Kidney (tissue), 22 donors: ENCODE measurements at places on chromosomes 4 and X.
A peak's percentile ranks its signal among the peaks of the same experiment; 100 is the strongest.

DNA sequence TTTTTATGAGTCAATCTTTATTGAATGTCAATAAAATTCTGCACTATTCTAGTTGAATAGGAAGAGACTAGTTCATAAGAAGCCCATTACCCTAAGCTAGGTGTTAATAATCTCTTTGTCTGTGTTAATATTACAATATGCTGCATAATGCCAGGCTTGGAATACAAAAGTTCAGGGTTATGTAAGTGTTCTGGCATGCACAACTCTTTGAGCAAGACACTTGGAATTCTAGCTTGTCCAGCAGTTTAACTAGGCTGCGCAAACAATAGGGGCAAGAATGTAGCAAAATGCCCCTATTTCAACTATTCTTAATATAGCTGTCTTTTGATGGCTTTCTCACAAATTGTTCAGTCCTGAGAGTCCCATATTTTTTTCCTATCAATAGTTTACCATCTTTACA lies 31.3 kb upstream of the ETNPPL start:
- no peak for DNase-seq

DNA sequence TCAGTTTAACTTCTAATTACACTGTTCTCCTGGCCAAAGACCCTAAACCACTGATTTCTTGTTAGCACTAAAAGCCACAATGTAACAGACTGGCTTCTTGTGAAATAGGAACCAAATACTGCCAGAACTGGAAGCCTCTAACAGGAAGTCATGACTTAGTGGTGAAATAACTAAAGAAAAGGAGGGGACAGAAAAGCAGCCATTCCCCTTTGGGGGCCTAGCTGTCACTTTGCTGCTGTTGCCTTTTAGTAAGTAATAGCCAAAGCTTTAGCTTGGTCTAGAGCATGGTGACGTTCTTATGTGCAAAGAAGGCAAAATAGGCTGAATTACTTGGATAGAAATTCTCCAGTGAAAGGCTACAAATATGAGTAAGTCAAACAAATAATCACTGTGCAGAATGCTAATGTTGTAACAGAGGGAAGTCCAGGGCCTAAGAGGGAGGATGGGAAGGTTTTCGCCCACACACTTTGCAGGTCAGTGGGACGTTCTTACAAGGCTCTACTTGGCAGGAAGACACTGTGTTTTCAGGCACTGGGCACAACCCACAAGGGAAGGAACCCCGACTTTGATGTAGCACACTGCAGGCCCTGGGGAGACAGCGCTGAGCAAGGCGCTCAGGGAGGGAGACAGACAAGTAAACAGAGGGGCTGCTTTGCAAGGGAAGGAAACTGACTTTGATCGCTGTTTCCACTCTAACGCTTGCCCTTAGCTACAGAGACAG lies 16.7 kb downstream of the GAB3 start:
- DNase-seq: no peak

DNA sequence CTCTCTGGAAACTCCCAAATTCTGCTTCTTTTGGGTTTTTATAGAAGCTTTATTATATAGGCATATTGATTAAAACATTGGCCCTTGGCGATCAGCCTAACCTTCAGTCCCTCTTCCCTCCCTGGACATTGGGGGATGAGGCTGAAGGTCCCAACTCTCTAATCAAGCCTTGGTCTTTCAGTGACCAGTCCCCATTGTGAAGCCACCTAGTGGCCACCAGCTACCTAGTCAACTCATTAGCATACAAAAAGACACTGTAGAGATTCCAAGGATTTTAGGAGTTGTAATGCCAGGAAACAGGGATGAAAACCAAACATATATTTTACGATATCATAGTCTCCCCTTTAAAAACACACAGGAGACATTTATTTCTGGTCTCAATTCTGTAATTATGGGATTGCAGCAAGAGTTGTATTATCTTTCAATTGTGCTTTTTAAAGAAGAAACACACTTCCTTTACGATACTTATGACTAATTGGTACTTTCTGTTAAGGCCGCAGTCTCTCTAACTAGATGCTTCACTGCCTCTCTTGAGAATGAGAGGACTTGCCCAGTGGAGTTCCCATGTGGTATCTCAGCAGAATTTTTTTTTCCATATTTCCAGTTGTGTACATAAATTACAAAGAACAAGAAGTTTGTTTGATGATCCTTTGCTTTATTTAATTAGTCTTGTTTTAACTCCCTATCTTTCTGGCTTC lies 58.2 kb downstream of the WDR17 start:
- DNase-seq: peak; percentile 26

- no peak for DNase-seq
Observed at GRCh38 chr4:41057467-41057866, 156.9 kb downstream of the APBB2 start.
